ENCODE measurements at places on chromosomes 16 and 17.
A peak's percentile ranks its signal among the peaks of the same experiment; 100 is the strongest.

DNA sequence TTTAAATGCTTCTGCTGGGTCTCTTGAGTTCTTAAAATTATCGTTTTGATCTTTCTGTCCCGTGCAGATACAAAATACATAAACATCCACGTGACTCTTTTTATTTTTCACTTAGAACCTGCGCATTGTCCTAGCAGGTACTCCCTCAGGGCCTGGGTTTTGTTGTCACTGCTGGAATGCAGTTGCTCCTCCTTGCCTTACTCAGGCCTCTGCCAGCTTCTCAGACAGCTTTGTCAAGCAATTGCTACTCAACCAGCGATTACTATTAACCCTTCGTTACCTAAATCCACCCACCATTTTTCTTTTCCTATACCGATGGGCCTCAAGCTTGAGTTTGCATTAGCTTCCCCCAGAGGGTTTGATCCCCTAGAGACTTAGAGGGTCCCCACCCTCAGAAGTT lies 405.9 kb upstream of the RBFOX1 start:
- DNase-seq = no peak

DNA sequence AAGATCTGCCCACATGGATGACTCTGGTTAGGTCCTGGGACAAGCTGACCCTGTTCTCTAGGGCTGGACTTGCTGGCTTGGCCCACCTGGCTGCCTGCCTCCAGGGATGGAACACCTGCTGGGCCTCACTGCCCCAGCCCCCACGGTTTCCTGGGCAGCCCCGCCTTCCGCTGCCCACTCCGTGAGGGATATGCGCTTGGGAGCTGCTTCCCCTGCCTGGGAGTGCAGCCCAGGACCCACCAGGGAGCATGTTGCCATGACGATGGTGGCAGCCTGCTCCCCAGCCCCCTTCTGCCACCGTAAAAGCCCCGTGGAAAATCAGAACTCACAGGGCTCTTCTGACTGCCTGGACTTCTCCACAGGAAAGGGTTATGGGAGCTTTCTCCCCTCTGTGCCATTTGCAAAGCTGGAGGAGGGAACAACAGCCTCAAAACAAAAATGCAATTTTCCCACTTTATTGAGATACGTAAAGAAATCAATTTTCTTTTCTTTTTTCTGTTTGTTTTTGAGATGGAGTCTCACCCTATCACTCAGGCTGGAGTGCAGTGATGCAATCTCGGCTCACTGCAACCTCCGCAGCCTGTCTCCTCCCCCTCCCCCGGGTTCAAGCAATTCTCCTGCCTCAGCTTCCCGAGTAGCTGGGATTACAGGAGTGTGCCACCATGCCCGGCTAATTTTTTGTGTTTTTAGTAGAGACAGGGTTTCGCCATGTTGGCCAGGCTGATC lies 18.0 kb upstream of the GAS7 start:
- no peak for DNase-seq

DNA sequence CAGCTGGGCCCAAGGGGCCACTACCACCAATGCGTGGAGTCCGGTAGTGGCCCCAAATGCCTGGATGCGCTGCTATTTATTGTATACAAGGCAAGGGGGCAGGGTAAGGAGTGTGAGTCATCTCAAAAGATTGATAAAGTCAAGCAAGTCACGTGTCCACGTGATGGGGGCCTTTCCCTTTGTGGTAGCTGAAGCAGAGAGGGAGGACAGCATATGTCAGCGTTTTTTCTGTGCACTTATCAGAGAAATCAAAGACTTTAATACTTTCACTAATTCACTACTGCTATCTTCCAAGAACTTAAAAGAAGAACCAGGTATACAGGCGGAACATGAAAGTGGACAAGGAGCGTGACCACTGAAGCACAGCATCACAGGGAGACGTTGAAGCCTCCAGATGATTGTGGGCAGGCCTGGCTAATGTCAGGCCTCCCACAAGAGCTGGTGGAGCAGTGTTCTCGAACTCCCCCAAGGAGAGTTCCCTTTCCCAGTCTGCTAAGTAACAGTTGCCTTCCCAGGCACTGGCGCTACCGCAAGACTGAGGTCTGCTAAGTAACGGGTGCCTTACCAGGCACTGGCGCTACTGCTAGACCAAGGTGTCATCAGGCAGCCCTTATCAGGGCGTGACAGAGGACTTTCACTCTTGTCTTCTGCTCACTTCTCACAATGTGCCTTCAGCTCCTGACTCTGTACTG lies 10.8 kb upstream of the ASB16 start:
- DNase-seq = peak; percentile 52

DNA sequence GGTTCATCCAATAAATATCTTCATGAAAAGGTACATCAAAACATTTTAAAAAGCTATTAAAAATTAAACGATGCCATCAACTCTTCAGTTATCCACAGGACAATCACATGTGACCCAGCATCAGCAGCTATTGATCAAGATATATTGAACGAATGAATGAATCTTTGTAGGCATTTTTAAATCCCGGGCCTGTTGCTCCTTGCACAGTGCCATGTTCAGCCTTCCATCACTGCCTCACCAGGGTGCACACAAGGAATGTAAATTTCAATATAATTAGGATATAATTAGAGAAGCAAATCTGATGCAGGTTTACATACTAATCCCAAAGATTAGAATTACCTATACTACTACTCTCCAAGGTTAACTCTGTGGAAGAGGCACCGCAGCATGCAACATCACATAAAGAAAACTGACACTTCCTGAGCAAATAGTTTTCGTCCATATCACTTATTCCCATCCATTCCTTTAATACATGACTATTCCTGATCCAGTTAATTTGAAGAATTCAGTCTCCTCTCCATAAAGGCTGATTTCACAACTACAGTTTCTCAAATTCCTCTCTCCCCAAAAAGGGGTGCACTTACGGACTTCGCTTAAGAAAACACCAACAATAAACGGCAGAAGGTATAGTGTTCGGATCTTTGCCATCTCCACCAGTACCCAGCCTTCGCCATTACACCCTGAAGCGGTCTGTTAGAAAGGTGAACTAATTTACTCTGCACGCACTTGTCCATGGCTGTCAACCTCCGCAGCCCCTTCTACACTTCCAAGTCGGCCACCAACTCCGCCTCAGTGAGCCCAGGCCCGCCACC lies 938 bp downstream of the NCOR1 start:
- no peak for DNase-seq

GRCh38 chr17:64149196-64149595 lies 19.3 kb upstream of the ERN1 start:
- no peak for DNase-seq

- DNase-seq = peak; percentile 77
These were observed 16.7 kb downstream of the CDK5R1 start for GRCh38 chr17:32503251-32504165.

- no peak for DNase-seq
These were observed 121.5 kb downstream of the PCTP start for GRCh38 chr17:55872374-55872773.

DNA sequence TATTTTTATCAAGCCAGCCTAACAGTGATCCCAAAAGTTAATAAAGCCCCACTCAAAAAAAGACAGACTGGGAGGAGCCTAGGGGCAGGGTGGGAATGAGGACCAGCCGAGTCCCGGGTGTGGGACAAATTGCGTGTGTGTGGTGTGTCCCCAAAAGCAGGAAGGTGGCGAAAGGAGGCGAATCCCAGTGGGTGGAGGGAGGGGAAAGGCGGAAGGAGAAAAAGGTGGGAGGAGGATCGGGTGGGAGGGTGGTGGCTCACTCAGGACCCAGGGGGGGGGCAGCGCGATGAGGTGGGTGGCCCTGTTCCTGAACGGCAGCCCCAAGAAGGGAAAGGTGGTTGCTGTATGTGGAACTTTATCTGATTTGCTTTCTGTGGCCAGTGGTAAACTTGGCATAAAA lies 102.4 kb downstream of the SPECC1 start:
- no peak for DNase-seq
